ENCODE measurements at places on chromosomes 2 and 18.
A peak's percentile ranks its signal among the peaks of the same experiment; 100 is the strongest.

GRCh38 chr2:44267796-44268648 is 7.3 kb upstream of the SLC3A1 start:
- DNase-seq: peak; percentile 11

GRCh38 chr2:168593713-168594112 is 137.6 kb downstream of the CERS6 start:
- DNase-seq: no peak

DNA sequence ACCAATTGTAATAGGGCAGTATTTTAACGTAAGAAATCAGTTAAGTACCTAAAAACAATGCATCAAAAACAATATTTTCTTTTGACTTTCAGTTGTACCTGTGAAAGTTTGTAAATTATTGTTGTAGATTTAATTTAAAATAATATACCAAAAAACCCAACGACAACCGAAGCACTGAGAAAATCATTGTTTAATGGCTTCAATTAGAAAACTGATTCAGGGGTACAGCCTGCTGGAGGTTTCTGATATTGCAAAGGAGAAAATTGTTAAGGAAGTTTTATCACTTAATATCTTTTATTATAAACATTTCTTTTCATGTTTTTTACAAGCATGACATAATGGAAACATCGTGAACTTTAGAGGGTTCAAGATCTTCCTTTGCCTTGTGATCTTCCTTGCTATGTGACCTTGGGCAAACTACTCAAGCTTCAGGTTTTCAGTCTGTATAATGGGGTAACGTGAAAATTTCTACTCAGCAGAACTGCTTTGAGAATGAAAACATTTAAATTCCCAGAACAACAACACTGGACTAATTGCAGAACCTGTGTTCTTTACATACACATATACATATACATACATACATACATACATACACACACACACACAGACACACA is 76.3 kb upstream of the GLS start:
- no peak for DNase-seq

- no peak for DNase-seq
Measured at GRCh38 chr18:71797554-71797953, 746.6 kb downstream of the CBLN2 start.

- DNase-seq: peak; percentile 28
Measured at GRCh38 chr2:160208655-160209515, 8.8 kb upstream of the ITGB6 start.

GRCh38 chr2:225465827-225466226 is 66.3 kb downstream of the NYAP2 start:
- DNase-seq: peak; percentile 48

GRCh38 chr2:5696945-5697521 is 4.8 kb downstream of the SOX11 start:
- peak; percentile 81 for DNase-seq

GRCh38 chr2:64840426-64840881 is 148.7 kb upstream of the SLC1A4 start:
- no peak for DNase-seq

- no peak for DNase-seq
Measured at GRCh38 chr2:239190921-239191885, 209.6 kb downstream of the HDAC4 start.

GRCh38 chr2:143680885-143681405 is 551.7 kb downstream of the ARHGAP15 start:
- no peak for DNase-seq

- DNase-seq: peak; percentile 35
Measured at GRCh38 chr18:55777666-55778304, 189.8 kb upstream of the TCF4 start.

DNA sequence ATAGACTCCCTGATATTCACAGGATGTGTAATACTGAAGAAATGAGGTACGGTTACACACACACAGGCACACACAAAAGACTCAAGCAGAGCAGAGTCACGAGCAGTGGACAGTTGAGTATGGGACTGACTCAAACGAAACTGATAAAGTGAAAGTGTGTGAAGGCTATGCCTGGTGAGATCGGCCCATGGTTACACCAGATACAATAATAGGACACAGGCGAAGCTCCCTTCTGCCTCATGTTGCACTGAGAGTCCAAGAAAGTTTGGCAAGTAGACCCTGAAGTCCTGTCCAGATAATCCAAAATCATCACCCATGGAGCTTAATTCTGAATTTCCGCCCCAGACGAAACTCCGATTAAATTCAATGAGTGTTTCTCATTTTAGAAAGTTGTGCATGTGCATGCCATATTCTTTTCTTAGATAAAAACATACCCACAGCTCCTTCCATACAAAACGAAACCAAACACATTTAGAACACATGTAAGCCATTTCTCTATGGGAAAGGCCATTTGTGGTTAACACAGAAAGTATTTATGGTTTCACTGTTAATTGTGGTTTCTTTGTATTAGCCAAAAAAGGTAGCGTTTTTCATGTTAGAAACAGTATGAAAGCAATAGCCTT is 567.6 kb downstream of the PLCL1 start:
- no peak for DNase-seq

DNA sequence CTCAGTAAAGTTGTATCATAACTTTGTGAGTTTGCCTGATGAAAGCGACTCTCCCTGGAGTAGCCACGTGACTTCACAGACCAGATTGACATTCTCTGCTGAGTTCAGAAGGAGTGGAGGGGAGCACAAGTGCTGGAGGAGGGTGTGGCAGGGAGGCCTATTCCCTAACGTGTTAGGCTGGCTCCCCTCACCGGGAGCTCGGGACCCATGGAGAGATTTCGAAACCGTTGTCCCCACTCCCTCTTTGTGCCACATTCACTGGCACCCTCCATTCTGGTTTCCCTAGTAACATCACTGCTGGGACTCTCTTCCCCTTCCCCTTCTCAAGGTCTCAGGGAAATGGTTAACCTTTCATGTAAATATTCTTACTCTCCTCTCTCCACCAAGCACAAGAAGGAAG is 279.9 kb downstream of the ALPK2 start:
- DNase-seq: no peak

DNA sequence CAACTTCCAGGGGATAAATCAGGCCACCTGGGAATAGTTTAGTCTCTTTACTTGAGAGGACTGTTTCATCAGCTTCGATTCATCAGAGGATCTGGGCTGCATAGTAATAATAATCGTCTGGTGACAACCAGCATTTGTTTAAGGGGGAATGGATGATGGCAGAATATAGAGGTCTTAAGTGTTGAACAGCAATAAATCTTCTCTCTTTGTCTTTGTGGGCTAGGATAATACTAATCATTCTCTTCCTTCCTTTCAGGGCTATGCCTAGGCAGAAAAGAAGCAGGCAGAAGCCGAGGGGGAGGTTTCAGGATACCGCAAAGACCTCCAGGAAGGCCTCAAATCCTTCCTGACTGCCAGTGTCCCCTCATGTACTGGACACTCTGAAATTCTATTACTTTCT is 150.4 kb upstream of the GAREM1 start:
- DNase-seq: no peak

GRCh38 chr18:54551590-54551989 is 39.5 kb upstream of the DYNAP start:
- no peak for DNase-seq

- DNase-seq: peak; percentile 23
Measured at GRCh38 chr2:225400060-225400511, 576 bp downstream of the NYAP2 start.

DNA sequence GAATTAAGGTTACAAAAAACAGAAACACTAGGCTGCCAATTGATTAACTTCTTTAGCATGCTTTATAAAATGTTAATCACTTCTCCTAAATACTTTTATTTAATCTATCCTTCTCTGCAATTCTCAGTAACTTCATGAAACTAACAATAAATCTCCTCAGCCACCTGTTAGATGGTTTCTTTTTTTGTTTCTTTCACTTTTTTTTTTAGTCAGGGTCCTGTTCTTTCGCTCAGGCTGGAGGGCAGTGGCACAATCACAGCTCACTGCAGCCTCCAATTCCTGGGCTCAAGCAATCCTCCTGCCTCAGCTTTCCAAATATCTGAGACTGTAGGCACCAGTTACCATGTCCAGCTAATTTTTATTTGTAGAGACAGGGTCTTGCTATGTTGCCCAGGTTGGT is 213.4 kb upstream of the STK17B start:
- no peak for DNase-seq

- no peak for DNase-seq
Measured at GRCh38 chr2:38462121-38462661, 85.1 kb upstream of the ATL2 start.

GRCh38 chr2:7083580-7084509 is 166.6 kb downstream of the RNF144A start:
- DNase-seq: peak; percentile 62

- DNase-seq: no peak
Measured at GRCh38 chr2:9735335-9735734, 104.5 kb upstream of the YWHAQ start.

DNA sequence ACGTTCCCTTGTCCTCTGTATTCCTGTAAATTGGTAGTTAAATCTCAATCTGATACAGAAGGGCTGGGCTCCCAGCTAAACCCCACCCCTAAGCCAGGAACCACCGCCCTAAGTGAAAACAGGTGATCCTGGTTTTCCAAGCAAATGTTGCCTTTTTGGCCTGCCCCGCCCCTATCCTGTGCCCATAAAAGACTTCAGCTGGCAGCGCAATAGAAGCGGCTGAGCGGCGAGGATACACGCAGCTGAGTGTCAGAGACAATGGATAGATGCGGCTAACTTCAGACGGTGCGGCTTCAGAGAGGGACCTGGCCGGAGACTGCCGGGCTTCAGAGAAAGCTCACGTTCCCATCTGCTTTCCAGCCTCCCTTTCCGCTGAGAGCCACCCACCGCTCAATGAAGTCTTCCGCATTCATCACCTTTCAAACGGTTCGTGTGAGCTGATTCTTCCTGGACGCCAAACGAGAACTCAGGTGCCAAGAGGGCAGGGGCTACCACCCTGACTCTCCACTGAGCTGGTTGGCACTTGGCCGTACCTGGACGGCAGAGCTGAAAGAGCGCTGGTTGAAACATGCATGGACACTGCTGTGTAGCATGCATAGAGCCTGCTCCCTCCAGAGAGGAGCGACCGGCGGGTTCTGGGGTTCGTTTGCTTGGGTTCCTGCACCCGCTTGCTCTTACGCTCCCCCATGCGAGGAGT is 49.5 kb upstream of the POLE4 start:
- peak; percentile 25 for DNase-seq

DNA sequence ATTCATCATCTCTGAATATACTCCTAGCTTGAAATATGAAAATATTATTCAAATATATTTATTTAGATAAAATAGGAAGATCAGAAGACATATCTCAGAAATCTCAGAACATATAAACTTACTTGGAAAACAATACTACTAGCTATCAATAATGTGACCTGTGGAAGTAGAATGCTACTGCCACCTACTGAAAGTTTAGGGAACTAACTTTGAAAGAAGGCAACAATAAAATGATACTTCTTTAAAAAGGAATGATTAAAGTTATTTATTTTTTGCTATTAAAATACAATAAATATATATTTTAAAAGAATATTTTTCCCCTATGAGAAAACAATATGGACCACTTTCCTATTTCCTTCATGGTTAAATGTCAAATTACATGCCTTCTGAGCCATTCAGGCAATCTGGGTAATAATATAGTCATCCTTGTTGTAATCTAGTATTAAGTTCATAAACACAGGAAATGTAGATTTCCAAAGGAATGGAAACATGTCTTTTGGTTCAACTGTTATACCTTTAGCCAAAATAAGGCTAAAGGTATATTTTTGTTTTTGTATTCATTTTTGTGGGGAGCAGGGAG is 26.0 kb downstream of the ACADL start:
- no peak for DNase-seq

GRCh38 chr18:48896875-48897511 is 53.8 kb downstream of the SMAD7 start:
- DNase-seq: peak; percentile 91

- DNase-seq: no peak
Measured at GRCh38 chr2:29753671-29754444, 167.5 kb downstream of the ALK start.

- no peak for DNase-seq
Measured at GRCh38 chr2:151729837-151730236, 4.4 kb downstream of the NEB start.

DNA sequence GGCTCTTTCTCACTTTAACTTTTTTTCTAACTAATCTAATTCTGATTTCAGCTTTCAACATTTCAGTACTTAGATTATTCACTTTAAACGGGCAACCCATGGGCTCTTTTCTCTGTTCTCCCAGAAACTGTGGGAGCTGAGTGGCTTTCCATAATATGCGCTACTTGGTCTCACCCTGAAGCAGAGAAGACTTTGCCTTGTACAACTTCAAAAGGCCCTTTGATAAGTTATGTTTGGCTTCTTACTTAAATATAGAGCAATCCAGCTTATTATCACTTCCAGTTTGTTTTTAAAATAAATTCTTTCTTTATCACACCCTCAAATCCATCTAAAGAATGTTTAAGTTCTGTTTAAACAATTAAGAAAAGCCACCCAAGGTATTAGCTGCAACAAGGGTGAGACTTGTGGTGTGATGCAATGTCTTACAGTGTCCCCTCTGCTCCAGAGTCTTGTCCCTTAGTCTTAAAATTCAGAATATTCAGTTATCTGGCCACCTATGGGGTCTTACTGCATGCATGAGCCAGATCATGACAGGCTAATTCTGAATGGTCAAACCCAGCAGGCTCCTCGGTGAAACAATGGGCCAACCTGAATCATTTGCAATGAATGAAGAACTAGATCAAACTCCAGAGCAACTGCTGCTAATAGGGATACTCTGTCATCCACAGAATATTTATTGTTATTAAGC is 38.8 kb downstream of the GCG start:
- no peak for DNase-seq

- DNase-seq: no peak
Measured at GRCh38 chr2:240329778-240330177, 105.7 kb upstream of the GPC1 start.

- no peak for DNase-seq
Measured at GRCh38 chr2:177523781-177524180, 131.2 kb downstream of the AGPS start.

- no peak for DNase-seq
Measured at GRCh38 chr18:23540867-23541266, 37.6 kb downstream of the RMC1 start.

- DNase-seq: no peak
Measured at GRCh38 chr2:46367286-46367685, 70.1 kb downstream of the EPAS1 start.

- peak; percentile 57 for DNase-seq
Measured at GRCh38 chr2:127074358-127074757, 32.6 kb downstream of the BIN1 start.

DNA sequence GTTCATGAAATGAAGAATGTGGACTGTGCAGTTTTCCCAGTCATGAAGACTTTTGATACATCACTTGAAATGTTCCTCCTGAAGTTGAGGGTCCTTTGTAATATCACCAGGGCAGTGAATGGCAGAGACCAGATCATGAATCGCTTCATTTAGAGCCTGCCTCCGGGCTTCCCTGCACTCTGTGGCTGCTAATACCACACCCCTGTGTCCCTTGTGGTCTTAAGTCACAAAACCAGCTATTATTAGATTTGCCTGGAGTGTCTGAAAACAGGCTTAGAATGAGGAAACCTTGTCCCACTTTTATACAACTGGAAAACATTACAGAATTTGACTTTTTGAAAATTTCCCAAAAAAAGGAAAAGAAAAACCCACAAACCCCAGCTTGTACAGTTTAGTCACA is 147.9 kb downstream of the MGAT5 start:
- DNase-seq: no peak

- DNase-seq: no peak
Measured at GRCh38 chr2:236687296-236687965, 117.8 kb downstream of the ACKR3 start.

All from ELF-1 (cell line).